NCI-H460 (cell line): ENCODE measurements at places on chromosomes 3 and 15.

DNA sequence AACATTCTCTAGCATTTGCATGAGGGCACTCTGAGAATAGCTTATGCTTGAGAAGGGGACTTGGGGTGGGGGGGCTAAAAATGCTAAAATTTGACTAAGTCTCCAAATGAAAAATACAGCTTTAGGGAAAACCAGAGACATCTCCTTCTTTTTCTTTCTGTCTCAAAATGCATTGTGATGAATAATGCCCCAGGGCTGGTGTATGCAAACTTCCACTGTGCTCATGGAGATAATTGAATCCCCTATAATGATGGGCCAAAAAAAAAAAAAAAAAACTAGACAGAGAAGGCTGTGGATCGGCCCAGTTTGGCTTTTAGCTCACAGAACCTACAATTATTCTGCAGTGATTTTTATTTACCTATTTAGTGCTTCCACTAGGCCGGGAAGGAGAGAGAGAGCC lies 147.9 kb upstream of the RORA start:
- no peak for DNase-seq

DNA sequence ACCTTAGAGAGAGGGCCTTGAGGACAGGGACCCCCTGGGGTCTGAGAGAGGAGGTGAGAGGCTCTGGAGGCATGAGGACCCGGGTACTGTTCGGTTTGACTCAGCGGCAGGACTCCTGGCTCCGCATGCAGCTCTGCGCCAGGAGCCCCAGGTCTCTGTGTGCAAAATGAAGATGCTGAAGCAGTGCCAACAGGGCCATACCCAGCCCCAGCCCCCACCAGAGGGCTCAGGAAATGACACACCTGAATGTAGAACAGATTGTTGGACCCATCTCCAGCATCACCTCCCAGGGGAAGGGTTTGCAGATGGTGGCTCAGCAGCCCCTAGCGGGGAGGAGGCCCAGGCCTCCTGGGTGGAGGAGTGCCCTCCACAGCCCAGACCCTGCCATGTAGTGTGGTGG lies 30.2 kb downstream of the EPHB3 start:
- no peak for DNase-seq

GRCh38 chr3:171218069-171218468 lies 191.5 kb upstream of the SLC2A2 start:
- no peak for DNase-seq

DNA sequence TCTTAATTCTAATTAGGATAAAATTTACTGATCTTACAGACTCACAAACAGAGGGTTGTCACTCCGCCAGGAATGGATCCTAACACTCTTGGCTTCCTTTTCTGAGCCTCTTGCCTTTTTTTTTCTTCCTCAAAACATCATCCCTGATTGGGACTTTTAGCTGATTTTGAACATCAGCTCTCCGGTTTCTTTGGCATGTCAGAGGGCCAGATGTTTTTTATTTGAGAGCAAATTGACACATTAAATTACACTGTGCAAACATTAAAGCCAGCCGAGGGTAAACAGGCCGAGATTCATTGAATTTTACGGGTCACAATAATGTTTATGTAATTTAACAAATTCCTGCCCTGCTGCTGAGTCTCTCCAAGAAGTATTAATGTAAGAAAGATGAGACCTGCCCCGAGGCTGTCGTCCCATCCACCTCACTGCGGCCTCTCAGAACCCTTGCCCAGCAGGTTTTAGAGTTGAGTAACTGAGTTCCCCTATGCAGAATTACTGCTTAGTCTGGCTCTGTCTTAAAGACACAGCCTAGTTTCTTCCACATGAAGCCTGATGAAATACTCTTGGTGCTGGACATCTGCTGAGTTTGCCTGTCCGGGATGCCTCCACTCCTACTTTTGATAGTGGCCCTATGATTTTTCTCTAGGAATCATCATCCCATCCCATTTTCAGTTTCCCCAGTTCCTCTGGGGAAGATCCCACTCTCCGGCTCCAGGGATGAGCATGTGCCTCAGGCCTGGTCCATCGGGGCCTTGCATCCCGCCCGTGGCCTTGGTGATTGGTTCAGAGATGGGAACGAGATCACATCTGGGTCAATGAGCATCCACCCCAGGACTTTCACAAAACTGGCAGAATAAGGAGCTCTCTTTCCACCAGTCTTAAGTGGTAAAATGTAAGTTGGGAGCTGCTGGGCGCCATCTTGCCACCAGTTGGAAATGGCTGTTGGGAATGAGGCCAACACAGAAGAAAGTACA lies 226.6 kb upstream of the TLE3 start:
- DNase-seq: no peak

DNA sequence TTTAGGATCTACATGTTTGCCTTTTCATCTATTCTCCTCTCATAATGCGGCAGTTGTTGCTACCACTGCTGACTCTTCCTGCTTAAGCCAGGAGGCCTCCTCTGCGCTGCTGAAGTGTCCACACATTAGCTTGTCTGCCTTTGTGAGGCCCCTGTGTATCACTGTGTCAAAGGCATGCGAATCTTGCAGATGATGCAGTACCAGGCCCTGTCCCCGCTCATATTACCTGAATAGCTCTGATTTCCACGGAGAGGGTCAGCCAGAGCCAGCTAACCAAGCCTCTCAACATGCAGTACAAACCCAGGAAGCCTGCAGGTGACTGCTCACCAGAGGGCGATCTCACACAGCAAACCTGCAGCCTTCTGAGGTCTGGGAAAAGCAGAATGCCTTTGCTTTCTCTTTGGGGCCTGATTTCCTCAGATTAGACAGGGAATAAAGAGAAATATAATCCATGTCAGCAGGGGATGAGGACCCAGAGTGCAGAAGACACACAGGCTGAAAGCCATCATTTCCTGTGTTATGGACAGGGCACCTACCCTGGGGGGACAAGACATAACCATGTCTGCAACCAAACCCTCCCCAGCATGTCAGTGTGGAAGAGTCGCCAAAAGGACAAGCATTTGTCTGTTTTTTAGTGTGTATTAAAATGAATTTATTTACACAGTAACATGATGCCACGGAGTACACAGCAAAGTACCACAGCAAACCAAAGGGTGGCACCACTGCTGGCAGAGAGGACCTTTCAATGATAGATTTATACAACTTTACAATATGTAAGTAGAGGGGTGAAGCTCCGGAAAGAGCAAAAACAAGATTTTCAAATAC lies 36.8 kb upstream of the TSPAN3 start:
- DNase-seq: peak; percentile 24
